ENCODE measurements at places on chromosomes 5 and 9. TPM values are rescaled to one million over a fixed set of nuclear protein-coding genes. Genes with fewer than 3 reads are reported as not detected.

SEC16A gene
- 76.5 TPM for total RNA-seq

- DNase-seq: no peak
These were observed 347.0 kb upstream of the ADAMTSL1 start for GRCh38 chr9:18126831-18127498.

- no peak for DNase-seq
These were observed 199.8 kb upstream of the PTGER4 start for GRCh38 chr5:40479939-40480338.

DNA sequence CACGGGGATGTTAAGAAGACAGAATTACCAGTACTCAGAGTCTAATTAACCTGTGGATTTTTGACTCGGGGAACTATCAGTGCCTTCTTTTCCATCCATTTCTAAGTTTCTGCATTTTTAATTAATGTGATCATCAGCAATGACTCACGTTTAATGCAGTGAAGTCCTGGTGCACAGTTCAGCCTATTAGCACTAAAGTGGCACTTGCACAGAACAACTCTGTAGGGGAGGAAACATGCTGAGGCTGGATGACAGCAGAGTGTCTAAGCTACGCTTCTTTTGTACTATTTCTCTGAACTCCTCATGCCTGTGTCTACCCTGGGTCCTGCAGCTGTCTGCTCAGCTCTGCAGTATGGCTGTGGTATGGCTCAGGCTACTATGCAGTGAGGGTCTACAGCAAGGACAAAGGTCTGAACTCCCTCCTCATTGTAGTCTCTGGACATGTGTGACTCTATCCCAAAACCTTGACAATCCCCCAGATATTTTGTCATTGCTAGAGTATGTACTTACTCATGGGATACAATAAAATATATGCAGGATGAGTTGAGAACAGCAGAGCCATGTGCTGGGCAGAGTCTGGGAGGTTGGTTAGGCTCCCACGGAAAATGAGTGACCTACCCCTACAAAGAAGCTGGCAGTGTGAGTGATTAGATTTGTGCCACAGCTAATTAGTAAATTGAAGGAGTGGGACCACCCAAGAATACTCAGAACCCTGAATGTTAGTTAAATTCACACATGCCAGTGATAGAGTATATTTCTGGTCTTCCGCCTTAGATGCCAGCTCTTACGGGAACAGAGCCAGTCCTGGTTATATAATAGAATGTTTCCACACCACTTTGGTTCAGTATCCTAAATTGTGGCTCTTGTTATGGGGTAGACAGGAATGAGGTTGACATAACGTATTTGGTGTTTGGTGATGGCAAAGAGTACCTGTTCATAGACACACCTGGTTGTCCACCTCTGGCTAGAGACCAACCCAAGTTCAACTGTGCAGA lies 148.0 kb downstream of the GHR start:
- no peak for DNase-seq

- no peak for DNase-seq
These were observed 73.1 kb upstream of the GAS1 start for GRCh38 chr9:87020169-87020950.

ACOT12 gene
- 0.74 TPM for total RNA-seq
